ENCODE measurements at places on chromosomes 7 and 10.

DNA sequence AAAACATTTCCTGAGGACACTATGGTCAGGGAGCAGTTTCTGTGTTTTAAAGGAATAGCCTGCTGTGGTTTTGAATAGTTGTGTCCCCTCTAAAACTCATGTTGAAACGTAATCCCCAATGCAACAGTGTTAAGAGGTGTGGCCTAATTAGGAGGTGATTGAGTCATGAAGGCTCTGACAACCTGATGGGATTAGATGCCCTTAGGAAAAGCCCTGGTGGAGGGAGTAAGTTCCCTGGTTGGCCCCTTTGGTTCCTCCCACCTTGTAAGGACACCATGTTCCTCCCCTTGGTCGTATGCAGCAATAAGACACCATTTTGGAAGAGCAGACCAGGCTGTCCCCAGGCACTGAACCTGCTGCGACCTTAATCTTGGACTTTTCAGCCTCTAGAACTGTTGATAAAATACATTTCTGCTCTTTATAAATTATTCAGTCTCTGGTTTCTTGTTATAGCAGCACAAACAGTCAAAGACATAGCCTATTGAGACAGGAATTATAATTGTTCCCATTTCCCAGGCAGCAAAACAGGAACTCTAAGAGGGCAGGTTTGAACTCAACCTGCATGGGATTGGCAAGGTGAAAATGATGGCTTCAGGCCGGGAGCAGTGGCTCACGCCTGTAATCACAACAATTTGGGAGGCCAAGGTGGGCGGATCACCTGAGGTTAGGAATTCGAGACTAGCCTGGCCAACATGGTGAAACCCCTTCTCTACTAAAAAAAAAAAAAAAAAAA is 20.5 kb upstream of the TNS3 start:
- no peak for DNase-seq

GRCh38 chr7:137443616-137444015 is 100.1 kb upstream of the PTN start:
- no peak for DNase-seq

GRCh38 chr10:71863203-71863602 is 12.2 kb upstream of the PSAP start:
- DNase-seq, result no peak

- DNase-seq, result no peak
Measured at GRCh38 chr7:506921-507622, 12.6 kb downstream of the PDGFA start.

DNA sequence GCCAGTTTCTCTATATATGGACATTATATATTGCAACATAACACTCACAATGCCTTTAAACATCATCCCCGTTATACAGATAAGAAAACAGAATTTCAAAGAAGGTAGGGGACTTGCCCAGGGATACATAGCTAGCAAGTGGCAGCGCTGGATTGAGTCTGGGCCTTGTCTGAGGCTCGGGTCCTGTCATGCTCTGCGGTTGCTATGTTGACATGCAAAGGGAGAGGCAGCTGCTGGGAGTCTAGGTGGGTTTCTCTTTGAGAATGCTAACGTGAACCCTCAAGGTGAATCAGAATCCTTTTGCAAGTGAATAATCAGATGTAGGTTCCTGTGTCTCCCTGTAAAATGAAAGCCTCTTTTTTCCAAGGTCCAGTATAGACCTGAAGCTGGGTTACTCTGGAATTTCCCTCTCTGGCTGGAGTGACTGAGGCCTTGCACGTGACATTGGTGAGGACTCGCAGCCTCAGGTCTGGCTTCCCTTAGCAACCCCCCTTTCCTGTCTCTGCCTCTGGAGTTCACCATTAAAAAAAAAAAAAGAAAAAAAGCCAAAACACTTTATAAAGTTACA is 38.9 kb downstream of the TCF7L2 start:
- DNase-seq, result no peak

- DNase-seq, result no peak
Measured at GRCh38 chr10:125010362-125010761, 68.4 kb downstream of the ZRANB1 start.

DNA sequence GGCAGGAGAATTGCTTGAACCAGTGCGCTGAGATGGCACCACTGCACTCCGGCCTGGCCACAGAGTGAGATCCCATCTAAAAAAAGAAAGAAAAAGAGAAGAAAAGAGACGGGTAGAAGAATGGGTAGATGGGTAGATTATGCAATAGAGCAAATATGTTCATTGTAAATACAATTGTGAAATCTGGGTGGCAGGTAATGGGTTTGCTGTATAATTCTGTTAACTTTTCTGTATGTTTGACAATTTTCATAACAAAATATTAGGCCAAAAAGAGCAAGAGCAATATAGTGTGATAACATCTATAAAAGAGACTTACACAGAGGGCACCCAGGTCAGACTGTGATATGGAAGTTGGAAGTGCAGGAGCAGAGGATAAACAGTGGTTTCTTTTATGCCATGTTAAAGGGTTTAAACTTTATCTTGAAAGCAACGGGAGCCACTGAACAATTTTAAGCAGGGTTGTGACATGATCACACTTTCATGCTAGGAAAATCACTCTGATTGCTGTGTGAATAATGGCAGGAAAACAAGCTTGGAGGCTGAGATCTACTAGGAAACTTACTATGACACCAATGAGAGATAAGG is 6.7 kb upstream of the COL28A1 start:
- no peak for DNase-seq

DNA sequence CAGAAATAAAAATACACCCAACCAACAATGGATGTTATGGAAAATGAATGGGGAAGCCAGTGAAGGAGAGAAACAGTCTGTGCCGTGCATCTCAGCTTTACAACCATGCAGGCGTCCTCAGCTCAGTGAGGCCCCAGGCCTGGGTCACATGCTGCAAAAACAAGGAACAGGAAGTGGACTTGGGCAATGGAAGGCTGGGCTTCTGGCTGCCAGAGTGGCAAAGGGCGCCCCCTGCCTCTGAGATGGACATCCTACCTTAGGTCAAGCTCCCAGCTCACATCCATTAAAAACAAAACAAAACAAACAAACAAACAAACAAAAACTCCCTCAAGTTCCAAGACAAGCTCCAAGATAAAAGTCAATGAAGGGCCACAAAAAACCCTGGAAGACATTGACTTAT is 54.7 kb upstream of the AFAP1L2 start:
- no peak for DNase-seq

Measured in AG04449 (cell line).